CD4-positive, alpha-beta T cell treated with Interleukin-15 for 1 hour (primary cell): ENCODE measurements at places on chromosomes 5 and 9.

DNA sequence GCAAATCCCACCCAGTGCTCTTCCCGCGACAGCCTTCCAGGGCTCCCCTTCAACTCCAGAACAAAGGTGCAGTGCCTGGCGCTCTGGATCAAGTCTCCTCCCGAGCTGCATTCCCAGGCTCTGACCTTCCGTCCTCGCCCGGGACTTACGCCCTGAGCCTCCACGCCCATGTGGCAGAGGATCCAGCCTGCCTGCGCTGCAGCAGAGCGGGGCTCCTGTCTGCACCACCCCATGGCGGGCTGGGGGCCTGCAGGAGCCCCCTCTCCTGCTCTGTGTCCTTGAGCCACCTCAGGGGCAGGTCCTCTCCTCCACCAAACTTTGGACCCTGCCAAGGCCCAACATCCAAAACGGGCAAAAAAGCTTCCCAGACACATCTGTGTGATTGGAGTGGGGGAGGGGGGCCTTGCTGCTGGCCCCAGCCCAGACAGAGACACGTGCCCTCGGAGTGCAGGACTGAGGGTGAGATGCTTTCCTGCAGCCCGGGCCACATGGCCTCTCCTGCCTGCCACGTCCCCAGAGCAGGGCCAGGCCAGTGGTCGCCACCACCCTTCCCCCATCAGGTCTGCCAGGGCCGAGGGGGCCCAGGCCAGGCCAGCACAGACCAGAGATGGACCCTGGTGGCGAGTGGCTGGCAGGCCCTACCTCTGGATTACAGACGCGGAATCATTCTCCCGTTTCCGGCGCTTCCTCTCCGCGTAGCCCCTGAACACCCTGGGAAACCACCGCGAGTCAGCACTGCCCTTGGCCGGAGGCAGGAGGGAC is 4.4 kb downstream of the NSMF start:
- no peak for DNase-seq

- DNase-seq: no peak
These were observed 215.3 kb downstream of the KDM4C start for GRCh38 chr9:6973089-6973488.

DNA sequence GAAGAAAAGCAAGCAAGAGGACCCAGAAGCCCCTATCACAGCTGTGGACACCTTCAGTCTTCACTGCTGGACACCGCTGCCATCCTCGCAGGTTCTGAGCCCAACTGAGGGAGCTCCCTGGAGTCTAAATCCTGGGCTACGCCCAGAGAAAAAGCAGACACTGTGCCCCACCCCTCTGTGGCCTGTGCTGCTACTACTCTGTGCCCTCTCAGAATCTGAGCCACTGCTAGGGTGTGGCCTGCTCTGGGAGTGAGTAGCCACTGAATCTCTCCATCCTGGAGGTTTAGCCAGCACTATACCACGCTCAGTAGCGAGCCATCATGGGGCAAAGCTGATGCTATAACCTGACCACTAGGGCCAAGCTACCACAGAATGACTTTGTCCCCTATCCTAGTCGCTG is 338.2 kb downstream of the NPR3 start:
- no peak for DNase-seq

- no peak for DNase-seq
These were observed 199.9 kb upstream of the GLRA1 start for GRCh38 chr5:152124409-152125041.

DNA sequence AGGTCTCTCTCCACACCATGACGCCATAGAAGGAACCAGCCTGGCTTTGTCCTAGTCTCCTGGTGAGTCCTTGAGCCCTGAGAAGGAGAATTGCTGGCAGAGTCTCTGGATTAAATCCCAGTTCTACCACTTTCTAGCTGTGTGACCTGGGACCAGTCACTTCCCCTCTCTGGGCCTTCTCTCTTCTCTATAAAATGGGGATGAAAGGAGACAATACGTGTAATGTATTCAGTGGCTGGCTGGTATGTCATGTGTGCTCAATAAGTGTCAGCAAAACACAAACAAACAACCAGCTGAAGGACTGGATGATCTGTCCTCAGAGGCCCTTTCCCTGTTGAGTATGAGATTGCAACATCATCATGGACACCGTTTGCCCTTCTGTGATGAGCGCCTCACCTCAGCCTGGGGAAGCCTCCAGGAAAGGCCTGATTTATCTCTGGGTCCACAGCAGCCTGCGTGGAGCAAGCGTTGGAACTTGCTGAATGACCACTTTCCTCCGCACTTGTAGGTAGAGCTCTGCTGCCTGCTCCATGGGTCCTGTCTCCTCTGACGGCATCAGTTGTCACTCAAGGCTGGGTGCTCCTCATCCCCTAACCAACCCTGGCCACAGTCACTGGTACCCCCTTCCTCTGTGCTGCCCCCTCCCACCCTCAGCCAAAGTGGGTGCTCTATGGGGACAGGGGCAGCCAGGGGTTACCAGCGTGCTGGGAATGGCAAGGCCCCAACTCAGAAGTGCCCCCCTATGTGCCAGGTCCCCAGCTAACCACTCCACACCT is 3.6 kb upstream of the NR5A1 start:
- no peak for DNase-seq

DNA sequence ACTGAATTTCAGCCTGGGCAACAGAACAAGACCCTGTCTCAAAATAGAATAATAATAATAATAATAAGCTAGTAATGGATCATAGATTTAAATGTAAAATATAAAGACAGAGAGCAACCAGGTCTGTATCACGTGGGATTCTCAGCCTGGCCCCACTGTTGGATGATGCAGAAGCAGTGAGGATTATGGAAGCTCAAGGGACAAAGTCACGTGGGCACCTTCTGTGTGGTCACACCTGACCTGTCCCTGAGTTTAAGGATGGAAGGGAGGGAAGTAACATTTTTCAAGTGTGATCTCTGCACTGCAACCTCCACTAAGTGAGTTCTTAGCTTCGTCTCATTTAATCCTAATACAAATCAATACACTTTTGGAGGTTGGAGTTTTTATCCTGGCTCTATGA is 212.5 kb upstream of the IER5L start:
- DNase-seq: no peak
